ENCODE measurements at places on chromosomes 12 and 14. TPM values are rescaled to one million over a fixed set of nuclear protein-coding genes. Genes with fewer than 3 reads are reported as not detected.

CEP128 gene
- 22.0 TPM for total RNA-seq

ADSS1 gene
- total RNA-seq = 1.2 TPM

KRT83 gene
- not detected for total RNA-seq

PTPRO gene
- 0.22 TPM for total RNA-seq

MAGOHB gene
- 79.4 TPM for total RNA-seq

OLR1 gene
- total RNA-seq = not detected

ASCL1 gene
- 0.08 TPM for total RNA-seq

SLC16A7 gene
- 40.0 TPM for total RNA-seq

SLCO1B1 gene
- total RNA-seq = not detected

C1RL gene
- total RNA-seq = 21.5 TPM

MED13L gene
- 66.1 TPM for total RNA-seq

TOMM20L gene
- not detected for total RNA-seq

OTUB2 gene
- 1.5 TPM for total RNA-seq

SLC8B1 gene
- 21.2 TPM for total RNA-seq

PRR4 gene
- total RNA-seq = 3.6 TPM

RAPGEF3 gene
- 4.7 TPM for total RNA-seq

KLHL33 gene
- total RNA-seq = 0.05 TPM

GNPNAT1 gene
- total RNA-seq = 26.4 TPM

DIO3 gene
- total RNA-seq = not detected

SPIC gene
- total RNA-seq = not detected

CLEC7A gene
- 0.17 TPM for total RNA-seq

CCDC175 gene
- not detected for total RNA-seq

MYH6 gene
- total RNA-seq = 0.59 TPM

TTC8 gene
- total RNA-seq = 3.5 TPM

CYP46A1 gene
- not detected for total RNA-seq

ANO4 gene
- total RNA-seq = not detected

ERC1 gene
- 33.6 TPM for total RNA-seq

NANOG gene
- total RNA-seq = not detected

EPYC gene
- total RNA-seq = not detected

BMAL2 gene
- total RNA-seq = 58.0 TPM

KRT79 gene
- total RNA-seq = not detected

RNFT2 gene
- total RNA-seq = 11.8 TPM

RNASE7 gene
- not detected for total RNA-seq

FITM1 gene
- 0.26 TPM for total RNA-seq

LAG3 gene
- 268 TPM for total RNA-seq

TRPV4 gene
- total RNA-seq = not detected

PHETA1 gene
- 2.7 TPM for total RNA-seq

RASAL1 gene
- total RNA-seq = 0.34 TPM

TMEM253 gene
- total RNA-seq = not detected

HNF1A gene
- not detected for total RNA-seq

LRRIQ1 gene
- not detected for total RNA-seq

PTGER2 gene
- 67.9 TPM for total RNA-seq

KRT6C gene
- total RNA-seq = not detected

GSC gene
- not detected for total RNA-seq

GPD1 gene
- total RNA-seq = 0.88 TPM

OR2AP1 gene
- total RNA-seq = not detected

KRT6B gene
- total RNA-seq = not detected

XPOT gene
- 145 TPM for total RNA-seq

TAS2R20 gene
- total RNA-seq = 2.1 TPM

OR4E2 gene
- not detected for total RNA-seq

GUCY2C gene
- total RNA-seq = not detected

CFAP251 gene
- total RNA-seq = 0.65 TPM

CLEC4C gene
- not detected for total RNA-seq

CS gene
- total RNA-seq = 280 TPM

GPR135 gene
- 1.6 TPM for total RNA-seq

All from activated T-helper 1 cell treated with anti-CD3 and anti-CD28 coated beads, Interleukin-12 subunit alpha, Interleukin-12 subunit beta, Interleukin-2, Interleukin-4 antibody, amounts not matched to agents 30 ng/mL and 10 ng/mL and 1 ng/mL, durations not matched to agents 14 hours and 24 hours and 36 hours (primary cell).